ENCODE measurements at places on chromosomes 6 and 20.

DNA sequence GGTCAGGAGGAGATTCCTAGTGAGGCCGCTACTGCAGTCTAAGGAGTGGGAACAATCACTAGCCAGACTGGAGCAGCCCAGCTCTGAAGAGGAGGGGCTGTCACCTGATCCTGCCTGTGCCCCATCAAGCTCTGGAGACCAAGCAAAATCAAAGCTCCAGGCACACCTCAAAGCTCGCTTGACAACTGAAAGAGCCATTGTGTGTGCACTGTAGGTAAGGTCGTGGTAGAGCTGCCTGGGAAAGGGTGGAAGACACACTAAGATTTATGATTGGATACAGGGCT lies 58.2 kb downstream of the CSE1L start:
- DNase-seq, result no peak

DNA sequence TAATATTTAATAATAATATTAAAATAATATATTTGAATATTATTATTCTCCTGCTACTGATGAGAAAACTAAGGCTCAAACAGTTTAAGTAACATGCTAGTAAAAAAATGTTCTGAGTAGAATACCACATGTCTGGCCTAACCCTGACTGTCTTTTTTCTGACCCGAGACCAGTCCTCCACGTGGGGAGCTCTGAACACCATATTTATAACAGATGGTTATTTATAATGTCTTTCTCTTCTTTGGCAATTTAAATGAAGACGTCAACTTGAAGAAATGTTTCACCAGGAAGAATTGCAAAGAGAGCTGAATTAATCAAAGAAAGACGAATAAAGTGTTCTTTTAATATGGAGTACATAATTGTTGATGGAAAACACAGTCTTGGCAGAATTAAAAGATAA lies 82.0 kb downstream of the SLC22A3 start:
- no peak for DNase-seq

GRCh38 chr20:2755451-2756055 lies 44.9 kb downstream of the CPXM1 start:
- DNase-seq, result no peak

GRCh38 chr6:139743664-139744437 lies 369.4 kb upstream of the CITED2 start:
- no peak for DNase-seq

DNA sequence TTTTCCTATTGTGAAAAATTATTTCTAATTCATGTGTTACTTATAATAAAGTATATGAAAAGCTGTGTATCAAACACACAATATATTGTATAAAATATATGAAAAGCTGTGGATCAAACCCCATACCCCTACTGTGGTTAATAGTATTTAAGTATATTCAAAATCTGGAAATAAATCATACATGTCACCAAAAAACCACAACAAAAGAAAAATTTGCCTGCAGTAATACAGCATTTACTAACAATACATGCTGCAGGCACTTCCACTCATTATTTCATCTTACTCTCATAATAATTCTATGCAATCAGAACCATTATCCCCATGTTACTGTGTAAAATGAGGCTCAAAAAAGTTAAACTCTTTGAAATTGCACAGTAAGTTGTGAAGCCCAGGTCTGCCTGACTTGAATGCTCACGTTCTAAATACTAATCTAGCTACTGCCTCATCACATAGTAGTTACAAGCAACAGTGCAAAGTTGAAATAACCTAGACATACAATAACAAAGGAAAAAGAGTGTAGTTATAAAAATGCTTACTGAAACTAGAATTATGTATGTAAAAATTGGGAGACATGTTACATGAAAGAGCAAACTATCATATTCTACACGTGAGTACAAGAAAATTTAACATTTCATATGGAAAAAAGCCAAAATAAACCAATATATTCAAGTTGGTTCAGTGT lies 61.7 kb downstream of the FAM217A start:
- DNase-seq, result no peak

GRCh38 chr20:14882157-14882556 lies 544.7 kb upstream of the FLRT3 start:
- DNase-seq, result no peak

- DNase-seq, result no peak
These were observed 33.6 kb downstream of the TFAP2A start for GRCh38 chr6:10381133-10381829.

DNA sequence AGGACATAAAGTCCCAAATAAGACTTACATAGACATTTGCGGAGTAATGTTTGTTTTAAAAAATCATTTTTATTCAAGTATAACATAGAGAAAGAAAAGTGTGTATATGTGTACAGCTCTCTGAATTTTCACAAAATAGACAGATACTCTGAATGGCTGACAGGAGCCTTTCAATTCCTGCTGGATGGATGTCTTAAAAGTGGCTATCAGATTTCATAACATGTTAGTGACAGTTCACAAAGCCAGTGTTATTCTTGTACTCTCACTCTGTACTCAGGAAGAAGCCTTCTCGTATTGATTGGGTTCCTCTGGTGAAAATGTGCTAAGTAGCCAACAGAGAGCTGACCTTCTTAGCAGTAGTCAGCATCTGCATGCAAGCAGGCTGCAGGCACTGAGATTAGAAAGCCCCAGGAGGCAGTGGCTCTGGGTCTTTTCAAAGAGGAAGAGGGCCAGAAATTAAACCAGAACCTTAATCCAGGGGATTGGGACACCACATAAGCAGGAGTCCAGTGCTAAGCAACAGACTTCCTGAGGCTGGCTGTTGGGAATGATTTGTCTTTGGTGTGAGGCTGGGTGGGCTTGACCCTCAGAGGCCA lies 19.7 kb downstream of the SLC17A4 start:
- DNase-seq, result no peak

GRCh38 chr6:90297115-90297866 lies 648 bp upstream of the BACH2 start:
- no peak for DNase-seq

- no peak for DNase-seq
These were observed 33.5 kb upstream of the FKBP1A start for GRCh38 chr20:1426231-1426849.

- DNase-seq, result no peak
These were observed 6.0 kb upstream of the BPIFA1 start for GRCh38 chr20:33229843-33230242.

GRCh38 chr6:119514345-119514744 lies 164.8 kb upstream of the MAN1A1 start:
- no peak for DNase-seq

GRCh38 chr20:24783631-24784492 lies 165.2 kb upstream of the CST7 start:
- no peak for DNase-seq

DNA sequence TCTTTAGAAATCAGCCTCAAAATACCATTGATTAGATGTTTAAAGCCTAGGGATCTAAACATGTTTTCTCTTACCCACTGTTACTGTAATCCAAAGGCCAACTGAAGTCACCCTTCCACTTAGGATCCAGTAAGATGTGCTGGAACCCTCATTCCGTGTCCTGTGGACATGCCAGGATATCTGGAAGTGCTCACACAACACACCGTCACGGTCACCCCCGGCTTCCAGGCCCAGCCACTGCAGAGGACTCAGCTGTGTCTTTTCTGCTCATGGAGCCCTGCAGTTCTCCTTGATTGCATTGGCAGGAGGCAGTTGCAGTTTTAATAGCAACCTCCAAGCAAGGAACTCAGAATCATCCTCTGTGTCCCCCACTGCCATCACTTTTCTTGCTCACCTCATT lies 93.3 kb downstream of the CAP2 start:
- no peak for DNase-seq

All from NCI-H774 (cell line).